Non-pigmented ciliary epithelial cell (primary cell): ENCODE measurements at places on chromosomes 1 and 21.

DNA sequence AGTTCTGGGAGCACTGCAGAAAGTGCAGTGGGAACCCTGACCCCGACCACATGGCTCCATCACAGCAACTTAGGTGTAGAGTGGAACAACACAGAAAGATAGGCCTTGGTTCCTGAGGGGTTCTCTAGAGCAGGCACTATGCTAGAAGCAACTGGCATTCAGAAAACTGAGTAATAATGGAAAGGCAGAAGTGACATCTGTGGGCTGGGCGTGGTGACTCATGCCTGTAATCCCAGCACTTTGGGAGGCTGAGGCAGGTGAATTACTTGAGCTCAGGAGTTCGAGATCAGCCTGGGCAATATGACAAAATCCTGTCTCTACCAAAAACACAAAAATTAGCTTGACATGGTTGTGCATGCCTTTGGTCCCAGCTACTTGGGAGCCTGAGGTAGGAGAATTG, 5.3 kb downstream of the MRPS15 start:
- no peak for DNase-seq

- DNase-seq, result no peak
Measured at GRCh38 chr1:34617321-34618118, 137.3 kb upstream of the GJB5 start.

- no peak for DNase-seq
Measured at GRCh38 chr21:41965045-41965444, 11.2 kb upstream of the C2CD2 start.

GRCh38 chr21:17351766-17352165, 161.1 kb upstream of the CXADR start:
- DNase-seq, result no peak

DNA sequence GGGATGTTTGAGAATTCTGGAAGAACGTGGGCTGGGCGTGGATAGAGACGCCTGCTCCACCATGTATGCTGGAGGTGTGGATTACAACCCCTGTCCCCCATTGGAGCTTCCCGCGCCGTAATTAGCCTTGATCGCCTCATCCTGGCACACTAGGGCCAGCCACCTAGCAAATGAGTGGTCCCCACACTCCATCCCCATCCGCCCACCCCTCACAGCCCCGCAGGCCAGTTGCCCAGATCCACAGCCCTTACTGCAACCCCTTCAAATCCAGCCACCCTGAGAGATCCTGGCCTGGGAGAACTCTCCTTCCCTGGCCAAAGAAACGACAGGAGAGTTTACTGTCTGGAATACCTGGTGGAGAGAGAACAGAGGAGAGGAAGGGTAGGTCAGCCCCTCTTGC, 375 bp upstream of the GJA4 start:
- no peak for DNase-seq

- DNase-seq, result no peak
Measured at GRCh38 chr1:40178200-40178599, 17.0 kb downstream of the RLF start.

- DNase-seq, result peak; percentile 50
Measured at GRCh38 chr1:157431751-157432150, 120.6 kb downstream of the FCRL5 start.

DNA sequence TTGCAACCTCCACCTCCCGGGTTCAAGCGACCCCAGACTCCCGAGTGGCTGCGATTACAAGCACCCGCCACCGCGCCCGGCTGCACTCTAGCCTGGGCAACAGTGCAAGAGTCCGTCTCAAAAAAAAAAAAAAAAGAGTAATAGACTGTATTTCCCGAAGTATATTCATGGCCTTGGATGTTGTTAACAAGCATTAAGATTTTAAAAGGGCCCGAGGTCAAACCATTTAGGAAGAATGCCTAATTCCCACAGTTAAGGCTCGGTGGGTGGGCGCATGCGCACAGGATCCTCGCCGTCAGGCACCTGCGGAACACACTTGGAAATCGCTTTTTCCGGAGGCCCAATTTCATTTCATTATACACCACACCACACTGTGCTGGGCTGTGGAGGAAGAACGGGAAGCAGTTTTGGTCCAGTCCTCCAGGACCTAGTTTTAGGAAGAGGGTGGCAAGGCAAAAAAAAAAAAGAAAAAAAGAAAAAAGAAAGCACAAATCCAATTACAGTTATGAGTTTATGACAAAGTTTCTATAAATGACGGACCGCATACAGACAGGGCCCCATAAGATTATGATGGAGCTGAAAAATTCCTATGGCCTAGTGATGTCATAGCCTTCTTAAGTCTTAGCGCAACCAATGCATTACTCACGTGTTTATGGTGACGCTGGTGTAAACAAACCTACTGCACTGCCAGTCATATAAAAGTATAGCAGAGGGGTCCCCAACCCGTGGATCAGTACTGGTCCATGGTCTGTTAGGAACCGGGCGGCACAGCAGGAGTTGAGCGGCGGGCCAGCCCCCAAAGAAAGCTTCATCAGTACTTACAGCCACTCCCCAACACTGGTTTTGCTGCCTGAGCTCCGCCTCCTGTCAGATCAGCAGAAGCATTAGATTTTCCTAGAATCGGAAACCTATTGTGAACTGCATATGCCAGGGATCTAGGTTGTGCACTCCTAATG, 38.2 kb downstream of the H3-3A start:
- no peak for DNase-seq

DNA sequence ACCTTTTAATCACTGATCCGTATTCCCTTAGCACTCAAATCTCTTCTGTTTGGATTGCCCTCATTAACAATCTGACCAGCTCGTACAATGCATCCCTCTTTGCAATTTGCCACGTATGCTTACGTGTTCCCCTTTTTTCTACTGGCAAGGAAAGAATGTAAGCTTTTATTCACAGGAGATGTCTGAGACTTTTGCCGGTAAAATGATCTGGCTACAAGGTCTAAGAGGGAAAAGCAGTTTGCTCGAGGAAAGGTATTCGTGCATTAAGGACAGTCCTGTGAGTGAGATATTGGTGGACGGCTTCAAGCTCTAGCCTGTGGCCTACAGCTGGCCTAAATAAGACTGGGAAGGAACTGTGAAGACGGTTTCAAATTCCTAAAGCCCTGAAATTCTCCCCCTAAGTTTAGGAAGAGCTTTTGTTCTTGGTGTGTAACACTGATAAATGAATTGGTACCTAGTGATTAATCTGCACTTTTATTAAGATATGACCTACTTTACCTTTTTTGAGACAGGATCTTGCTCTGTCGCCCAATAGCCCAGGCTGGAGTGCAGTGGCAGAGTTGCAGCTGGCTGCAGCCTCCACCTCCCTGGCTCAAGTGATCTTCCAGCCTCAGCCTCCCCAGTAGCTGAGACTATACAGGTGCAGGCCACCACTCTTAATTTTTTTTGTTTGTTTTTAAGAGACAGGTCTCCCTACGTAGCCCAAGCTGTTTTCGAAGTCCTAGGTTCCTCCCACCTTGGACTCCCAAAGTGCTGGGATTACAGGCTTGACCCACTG, 895 bp upstream of the UBR4 start:
- DNase-seq, result no peak

GRCh38 chr1:22621761-22622160, 14.7 kb upstream of the C1QA start:
- no peak for DNase-seq

- no peak for DNase-seq
Measured at GRCh38 chr21:34715518-34715917, 46.7 kb downstream of the CLIC6 start.

DNA sequence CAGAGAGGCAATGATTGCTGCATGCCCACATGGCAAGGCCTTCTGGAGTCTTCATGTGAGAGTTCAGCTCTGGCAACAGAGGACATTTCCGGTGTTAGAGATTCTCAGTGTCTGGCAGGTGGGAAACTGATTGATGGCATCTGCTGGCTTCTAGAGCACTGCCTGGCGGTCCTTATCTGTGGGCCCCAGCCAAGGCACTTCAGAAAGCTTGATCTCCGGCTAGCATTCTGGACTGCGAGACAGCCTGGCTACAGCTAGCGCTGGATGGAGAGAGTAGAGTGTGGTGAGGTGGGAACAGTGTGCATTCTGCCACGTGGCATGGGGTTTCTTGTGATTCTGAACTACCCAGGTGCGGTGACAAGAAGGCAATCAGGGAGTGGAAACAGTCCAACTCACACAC, 9.4 kb downstream of the ZNF678 start:
- no peak for DNase-seq

DNA sequence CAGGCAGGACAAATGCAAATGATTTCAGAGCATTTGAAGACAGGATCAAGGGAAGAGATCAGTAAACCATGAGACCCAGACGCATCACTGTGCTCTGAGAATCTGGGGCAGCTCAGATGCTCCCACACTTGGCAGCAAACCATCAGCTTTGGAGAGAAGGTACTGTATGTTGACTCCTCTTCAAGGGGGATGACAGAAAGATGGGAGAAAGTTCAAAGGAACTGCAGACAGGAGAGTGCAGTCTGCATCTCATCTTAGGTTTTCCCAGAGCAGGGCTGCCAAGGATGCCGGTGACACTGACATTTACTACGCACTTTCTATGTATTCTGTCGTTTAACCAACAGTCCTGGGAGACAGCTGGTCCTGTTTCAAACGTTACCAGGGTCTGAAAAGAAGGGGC, 35.8 kb downstream of the OLFML2B start:
- DNase-seq, result no peak
